ENCODE measurements at places on chromosomes 1 and 21. TPM values are rescaled to one million over a fixed set of nuclear protein-coding genes. Genes with fewer than 3 reads are reported as not detected.

The GCSAML gene
- total RNA-seq, result not detected

The FAM110D gene
- not detected for total RNA-seq

The COL16A1 gene
- 5.1 TPM for total RNA-seq

The TP73 gene
- total RNA-seq, result 5.1 TPM

The SLC45A3 gene
- 2.3 TPM for total RNA-seq

DNA sequence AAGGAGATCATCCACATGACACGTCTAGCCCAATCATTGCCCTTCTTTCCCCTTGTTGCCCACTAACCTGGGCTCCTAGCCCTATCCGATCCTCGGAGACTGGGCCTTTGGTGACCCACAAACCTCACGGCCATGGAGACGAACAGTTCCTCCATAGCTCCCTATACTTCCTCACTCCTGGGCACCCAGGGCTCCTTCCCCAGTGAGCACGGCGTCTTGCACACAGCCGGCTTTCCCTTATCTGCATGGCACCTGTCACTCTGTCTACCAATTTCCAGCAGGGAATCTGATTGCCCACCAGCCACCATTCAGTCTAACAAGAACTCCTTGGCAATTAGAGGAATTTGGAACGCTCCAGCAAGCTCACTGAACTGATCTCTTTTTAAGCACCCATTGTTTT lies 3.1 kb downstream of the GNG4 start:
- no peak for DNase-seq

GRCh38 chr1:206569556-206569955 lies 42.7 kb downstream of the EIF2D start:
- DNase-seq, result no peak

DNA sequence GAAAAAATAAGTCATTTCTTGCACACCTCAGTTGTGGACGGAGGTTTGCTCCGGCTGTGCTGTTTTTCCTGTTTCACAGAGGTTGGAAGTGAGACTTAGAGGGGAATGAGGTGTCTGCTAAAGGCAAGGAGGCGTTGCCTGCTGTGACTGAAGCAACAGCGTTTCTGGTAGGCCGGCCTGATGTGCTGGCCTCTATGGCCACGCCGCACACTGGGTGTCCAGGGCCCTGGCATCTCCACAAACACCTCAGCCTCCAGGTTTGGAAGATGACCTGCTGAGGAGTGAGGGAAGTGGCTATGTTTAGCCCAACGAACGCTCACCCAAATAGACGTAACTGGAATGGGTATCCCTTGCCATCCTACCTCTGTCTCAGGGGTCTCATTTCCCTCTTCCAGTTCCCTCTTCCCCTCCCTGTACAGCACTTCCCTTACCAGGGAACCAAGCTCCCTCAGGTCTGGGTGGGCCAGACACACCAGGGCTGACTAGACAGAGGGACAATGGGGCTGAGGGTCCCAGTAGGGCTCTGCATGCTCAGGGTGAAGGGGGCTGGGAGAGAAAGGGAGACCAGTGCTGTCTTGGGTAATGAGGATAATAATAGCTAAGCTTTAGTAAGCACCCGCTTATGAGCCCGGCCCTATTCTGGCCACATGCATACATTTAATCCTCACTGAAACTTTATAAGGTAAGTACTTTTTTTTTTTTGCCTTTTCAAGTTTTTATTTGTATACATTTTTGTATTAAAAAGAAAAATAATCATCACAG lies 11.9 kb downstream of the CACNA1S start:
- DNase-seq, result no peak

GRCh38 chr1:66489151-66489550 lies 44.8 kb upstream of the SGIP1 start:
- DNase-seq, result no peak

DNA sequence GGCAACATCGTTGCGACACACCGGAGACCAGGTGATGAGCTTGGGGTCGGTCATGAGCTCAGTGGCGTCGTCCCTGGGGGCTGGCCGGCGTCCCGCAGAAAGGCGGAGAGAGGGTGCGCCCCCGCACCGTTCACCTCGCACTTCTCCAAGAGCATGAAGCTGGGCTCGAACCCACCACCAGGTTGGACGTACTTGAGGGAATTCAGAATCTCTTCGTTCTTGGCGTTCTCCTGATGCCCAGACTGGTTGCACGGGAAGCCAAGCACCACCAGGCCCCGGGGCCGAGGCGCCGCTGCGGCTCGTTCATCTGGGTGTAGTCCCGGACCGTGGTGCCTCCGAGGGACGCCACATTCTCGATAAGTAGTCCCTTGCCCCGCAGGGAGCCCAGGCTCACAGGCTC lies 176.6 kb upstream of the ADAMTS5 start:
- DNase-seq, result no peak

GRCh38 chr1:186152620-186153239 lies 222.3 kb downstream of the TPR start:
- peak; percentile 52 for DNase-seq

- DNase-seq, result no peak
These were observed 95.3 kb downstream of the ADARB1 start for GRCh38 chr21:45169682-45170081.
